ENCODE measurements at places on chromosomes 6 and 20. TPM values are rescaled to one million over a fixed set of nuclear protein-coding genes. Genes with fewer than 3 reads are reported as not detected.

DNA sequence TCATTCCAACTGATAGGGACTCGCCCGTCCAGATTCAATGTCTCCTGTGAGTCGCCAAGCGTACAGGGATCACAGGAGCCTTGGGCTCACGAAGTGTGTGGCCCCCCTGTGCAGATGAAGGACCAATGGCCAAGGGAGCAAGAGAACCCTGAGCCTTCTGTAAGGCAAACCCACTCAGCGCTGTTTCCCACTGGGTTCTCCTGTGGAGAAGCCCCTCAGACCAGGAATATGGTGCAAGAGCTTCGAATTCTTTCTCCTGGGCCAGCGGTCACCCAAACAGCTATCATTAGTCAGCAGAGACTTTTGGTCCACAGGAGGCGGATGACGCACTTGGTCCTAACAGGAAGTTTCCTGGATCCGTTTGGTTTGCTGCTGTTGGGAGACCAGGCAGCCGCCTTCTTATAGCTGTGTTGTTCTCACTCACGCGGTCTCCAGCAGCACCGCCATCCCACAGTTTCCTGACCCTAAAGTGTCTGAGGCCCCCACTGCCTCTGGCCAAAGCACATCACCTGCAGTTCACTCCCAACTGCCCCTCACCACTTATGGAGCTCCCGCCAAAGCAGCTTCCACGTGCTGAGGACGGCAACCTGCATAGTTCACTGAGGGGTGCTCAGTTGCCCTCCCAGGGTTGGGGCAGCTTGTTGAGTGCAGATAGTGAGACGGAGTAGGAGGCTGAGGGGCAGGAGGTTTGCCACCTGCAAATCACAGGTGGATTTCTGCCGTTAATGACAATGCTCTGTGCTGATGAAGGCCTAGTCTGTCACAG, 268.6 kb downstream of the ERMARD start:
- no peak for DNase-seq

- DNase-seq: no peak
These were observed 525.2 kb downstream of the PKHD1 start for GRCh38 chr6:51562198-51562597.

DNA sequence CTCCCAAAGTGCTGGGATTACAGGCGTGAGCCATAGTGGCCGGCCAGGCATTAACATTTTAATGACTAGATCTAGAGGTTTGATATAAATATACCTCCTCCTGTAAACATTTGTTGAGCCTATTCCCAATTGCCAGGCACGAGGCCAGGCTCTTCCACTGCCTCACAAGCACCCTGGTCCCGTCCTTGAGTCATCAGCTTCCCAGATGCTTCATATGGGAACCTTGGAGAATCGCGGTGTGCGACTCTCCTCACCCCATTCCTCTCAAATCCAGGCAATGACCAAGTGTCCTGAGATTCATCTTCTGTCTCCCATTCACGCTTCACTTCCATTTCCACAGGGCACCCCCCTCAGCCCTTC, 35.9 kb upstream of the PIM1 start:
- no peak for DNase-seq

- no peak for DNase-seq
These were observed 12.8 kb upstream of the CHRNA4 start for GRCh38 chr20:63373996-63374395.

- no peak for DNase-seq
These were observed 13.1 kb downstream of the TPD52L1 start for GRCh38 chr6:125166711-125167110.

DNA sequence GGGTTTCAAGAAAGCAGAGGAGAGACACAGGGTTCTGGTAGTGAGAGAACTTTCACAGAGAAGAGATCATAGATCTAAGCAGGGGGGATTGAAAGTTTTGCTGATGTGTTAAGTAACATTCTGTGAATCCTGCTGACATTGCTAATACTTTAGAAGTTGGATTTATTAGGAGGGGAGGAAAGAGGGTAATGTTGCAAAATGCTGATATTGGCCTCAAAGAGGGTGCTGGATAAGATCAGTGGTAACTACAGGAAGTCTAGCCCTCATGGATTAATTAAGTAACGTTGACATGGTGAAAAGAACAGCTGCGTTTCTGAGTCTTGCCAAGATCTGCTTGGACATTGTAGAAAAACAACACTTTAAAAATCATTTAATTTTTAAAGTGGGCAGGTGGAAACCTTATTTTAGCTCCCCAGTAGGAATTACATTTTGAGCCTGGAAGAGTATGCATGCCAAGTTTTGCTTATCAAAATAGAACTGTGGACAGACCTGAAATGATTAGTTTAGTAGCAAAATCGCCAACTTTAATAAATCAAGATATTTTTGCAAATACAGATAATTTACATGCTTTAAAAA, 606.0 kb upstream of the HTR1E start:
- DNase-seq: peak; percentile 77

DNA sequence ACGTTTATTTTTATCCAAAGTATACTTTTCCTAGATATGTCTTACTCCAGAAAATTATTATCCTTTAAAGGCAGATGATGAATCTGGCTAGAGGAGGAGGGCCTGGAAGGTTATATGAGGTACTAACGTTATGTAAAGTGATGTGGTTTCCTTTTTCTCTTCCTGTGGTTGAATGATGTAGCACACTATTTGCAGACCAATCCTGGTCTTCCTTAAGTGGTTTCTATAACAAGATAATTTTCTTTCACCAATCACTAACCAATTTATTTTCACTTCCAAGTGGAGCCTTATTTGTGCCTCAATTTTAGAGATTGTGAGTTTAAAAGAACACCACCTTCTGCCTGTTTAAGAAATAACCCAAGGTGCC, 154.6 kb upstream of the SOX4 start:
- DNase-seq: no peak

- peak; percentile 57 for DNase-seq
These were observed 99.4 kb downstream of the YTHDF1 start for GRCh38 chr20:63116412-63117106.

DNA sequence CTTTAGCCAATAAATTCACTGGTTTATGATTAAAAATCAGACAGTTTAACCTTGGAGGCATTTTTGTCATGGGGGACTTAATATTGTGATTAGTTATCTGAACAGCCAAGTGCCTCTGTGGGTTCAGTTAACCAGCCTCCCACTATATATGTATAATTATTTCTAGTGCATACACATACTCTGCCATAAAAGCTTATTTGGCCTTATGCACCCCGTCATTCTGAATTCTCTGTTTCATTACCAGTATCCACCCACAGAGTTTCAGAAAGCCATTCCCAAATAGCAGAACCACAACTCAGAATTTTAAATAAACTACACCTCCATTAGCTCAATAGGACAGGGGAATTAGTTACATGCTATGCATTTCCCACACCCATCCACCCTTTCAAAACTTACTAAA, 279.7 kb downstream of the ZFAND3 start:
- no peak for DNase-seq

DNA sequence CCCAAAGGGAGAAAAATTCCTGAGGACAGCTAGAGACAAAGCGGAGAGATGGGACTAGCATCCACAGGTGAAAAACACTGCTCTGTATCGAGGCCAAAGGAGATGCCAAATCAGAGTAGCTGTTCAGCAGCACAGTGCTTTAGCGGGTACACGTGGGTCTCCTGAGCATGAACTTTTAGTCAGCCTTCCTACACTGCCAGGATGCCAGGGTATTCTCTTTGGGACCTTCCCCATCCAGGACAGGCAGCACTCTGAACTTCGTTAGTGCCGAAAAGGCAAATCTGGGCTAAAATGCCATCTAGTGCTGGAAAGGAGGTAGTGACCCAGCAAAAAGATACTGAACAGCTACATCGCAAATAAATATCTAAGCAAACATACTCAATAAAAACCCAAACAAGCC, 64.9 kb downstream of the C6orf58 start:
- peak; percentile 12 for DNase-seq

- no peak for DNase-seq
These were observed 2.4 kb downstream of the C6orf132 start for GRCh38 chr6:42140032-42140431.

- no peak for DNase-seq
These were observed 43.5 kb upstream of the FRMD1 start for GRCh38 chr6:168122521-168122920.

GRCh38 chr6:116145803-116146675, 20.1 kb upstream of the COL10A1 start:
- no peak for DNase-seq

DNA sequence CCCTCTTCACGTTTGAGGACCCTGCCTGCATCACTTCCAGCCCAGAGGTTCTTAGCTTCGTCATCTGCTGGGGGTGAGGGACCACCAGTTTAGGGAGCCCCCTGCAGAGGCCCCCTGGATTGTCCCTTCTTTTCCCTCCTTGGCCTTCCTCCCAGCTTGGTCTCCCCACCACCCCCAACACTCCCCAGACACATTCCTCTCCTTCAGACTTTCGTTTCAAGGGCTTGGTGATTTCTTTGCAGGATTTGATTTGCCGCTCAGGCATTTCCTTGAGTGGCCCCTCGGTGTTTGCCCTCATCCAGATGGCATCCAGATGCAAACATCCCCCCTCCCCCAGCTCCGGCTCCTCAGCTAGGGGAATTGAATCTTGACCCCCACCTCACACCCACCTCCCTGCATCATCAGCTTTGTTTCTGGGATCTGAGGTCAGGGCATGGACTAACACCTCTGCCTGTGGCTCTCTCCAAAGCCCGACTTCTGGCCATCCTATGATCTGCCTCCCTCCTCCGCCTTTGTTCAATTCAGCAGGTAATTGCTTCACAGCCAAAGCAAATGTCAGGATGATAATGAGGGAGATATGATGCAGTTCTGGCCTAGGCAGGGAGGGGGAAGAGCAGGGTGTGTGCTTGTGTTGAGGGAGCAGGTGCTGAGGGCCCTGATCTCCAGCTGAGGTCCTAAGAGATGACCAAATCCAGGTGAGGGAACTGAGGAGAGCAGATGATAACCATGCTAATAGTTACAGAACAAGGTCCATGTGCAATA, 141.5 kb downstream of the VEGFA start:
- no peak for DNase-seq

GRCh38 chr20:62511300-62511914, 35.6 kb upstream of the GATA5 start:
- DNase-seq: no peak

DNA sequence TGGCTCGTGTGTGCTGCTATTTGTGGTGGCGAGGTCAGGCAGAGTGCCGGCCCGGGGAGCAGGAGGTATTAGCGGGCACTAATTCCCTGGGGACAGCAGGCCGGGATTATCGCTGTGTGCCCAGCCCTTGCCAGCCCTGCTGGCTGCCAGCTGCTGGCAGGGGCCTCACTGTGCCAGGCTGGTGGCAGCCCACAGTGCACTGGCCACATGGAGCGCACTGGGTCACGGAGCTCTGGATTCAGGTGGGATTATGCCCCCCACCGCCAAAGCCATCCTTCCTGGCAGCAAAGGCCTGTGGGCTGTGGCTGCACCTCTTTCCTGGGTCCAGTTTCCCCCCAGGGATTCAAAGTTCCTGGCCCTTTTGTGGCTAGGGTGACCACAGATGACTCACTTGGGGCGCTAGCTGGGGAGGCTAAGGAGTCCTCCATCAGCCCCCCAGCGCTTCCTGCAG, 59.7 kb downstream of the YTHDF1 start:
- DNase-seq: no peak

Gene PI3
- total RNA-seq: not detected

Gene SLC22A23
- total RNA-seq: 0.20 TPM

Gene TMEM151B
- total RNA-seq: 14.6 TPM

Gene FOXC1
- total RNA-seq: 10.2 TPM

Gene KIF25
- total RNA-seq: not detected

Gene HRH3
- total RNA-seq: not detected

Gene TMC2
- not detected for total RNA-seq

Gene MICB
- 15.0 TPM for total RNA-seq

Gene OPRM1
- total RNA-seq: not detected
